ENCODE measurements at places on chromosomes 3 and 15.

- no peak for DNase-seq
Observed at GRCh38 chr3:70726096-70726938, 413.9 kb upstream of the MDFIC2 start.

GRCh38 chr3:122094125-122094524 lies 39.0 kb downstream of the CD86 start:
- no peak for DNase-seq

GRCh38 chr15:29063646-29064045 lies 177.9 kb downstream of the APBA2 start:
- no peak for DNase-seq

- no peak for DNase-seq
Observed at GRCh38 chr3:128482175-128482574, 10.8 kb downstream of the GATA2 start.

- DNase-seq = no peak
Observed at GRCh38 chr3:100436951-100437350, 35.6 kb downstream of the LNP1 start.

- no peak for DNase-seq
Observed at GRCh38 chr15:43184407-43185124, 637 bp upstream of the CCNDBP1 start.

- DNase-seq = no peak
Observed at GRCh38 chr15:65275728-65276126, 11.0 kb downstream of the PARP16 start.

Measured in KG1 (cell line).